Karpas-422 (cell line): ENCODE measurements at places on chromosomes 3 and 15.
A peak's percentile ranks its signal among the peaks of the same experiment; 100 is the strongest.

DNA sequence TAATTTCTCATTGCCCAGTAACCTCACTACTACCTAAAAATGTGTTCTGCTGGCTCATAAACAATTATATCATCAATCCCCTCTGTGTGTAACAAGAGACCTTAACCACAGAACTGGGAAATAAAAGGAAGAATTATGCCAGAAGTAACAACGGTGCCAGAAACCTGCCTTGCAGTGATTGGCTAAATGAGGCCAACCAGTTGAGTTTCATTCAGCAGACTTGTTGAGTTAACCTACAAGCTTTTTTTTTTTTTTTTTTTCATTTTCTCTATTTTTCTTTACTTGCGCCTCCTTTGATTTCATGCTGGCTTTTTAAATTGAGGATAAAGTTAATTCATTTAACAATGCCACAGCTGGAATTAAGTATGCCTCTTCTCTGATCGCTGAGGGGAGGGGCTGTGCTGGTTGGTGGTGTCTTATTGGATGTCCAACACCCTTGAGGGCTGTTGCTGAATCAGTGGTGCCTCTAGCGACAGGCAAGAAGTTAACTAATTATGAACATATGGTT is 30.0 kb upstream of the GMNC start:
- DNase-seq, result no peak

DNA sequence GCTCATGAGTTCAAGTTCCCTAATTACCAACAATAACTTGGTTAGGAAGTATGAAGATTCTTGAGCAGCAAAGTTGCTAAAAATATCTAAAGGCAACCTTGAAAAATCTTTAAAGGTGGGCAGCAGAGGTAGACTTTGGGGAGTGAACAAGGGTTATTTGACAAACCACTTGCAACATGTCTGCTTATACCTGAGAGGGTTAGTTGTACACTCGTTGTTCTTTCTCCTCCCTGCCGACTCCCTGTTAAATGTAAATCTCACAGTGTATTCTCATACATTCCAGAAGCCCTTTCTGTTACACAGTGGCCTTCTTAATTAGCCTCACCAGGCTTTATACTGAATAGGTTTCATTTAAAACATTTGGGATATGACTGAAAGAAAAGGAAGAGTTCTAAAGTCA is 121.7 kb downstream of the ARNT2 start:
- no peak for DNase-seq

DNA sequence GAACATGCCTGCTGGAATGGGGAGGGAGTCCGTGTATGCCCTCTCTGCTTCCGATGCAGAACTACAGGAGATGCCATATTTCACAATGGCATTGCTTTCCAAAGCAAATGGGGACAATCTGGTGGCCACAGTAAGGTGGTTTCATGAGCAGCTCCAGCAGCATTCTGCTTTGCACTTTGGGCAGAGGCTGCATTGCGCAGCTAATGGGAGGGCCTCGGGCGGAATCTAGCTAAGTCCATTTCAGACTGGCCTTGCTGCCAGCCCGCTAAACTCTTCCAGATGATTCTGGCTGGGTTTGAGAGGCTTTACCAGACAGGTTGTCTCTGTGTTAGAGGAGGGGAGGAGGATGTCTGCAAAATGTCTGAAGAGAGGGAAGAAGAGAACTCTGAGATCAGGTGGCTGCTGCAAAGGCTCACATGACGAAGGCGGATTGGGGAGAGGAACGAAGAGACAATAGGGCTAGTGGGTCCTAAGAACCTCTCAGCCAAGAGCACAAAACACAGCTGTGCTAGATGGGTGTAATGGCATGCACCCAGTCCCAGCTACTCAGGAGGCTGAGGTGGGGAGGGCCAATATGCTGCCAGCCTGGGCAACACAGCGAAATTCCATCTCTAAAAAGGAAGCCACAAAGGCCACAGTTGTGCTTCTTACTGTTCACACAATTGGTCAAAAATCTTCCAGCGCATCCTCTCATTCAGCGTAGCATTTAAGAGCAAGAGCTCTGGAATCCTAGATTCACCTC is 63.7 kb downstream of the BDH1 start:
- DNase-seq, result no peak

DNA sequence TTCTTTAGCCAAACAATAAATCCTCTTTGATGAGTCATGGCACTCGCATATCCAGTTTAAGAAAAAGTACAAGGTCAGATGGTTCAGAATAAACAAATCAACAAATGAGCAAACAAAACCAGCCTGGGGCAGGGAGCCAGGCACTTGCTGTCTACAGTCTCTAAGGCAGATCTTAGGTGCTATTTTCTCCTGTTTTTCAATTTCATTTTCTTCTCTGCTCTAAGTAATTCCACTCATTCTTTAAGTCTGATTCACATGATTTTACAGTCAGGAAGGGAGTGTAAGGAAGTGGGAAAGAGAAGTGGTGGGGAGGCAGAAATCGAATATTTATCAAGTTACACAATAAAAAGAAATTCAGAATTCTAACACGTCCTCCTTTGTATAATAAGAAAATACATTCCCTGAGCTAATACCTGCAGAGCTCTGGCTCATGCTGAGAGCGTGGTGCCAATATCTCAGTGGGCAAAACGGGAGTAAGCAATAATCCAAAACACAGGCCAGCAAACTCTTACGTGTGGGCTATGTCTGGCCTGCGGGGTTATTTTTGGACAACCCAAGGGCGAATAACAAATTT is 298.6 kb downstream of the ADAMTS17 start:
- no peak for DNase-seq

DNA sequence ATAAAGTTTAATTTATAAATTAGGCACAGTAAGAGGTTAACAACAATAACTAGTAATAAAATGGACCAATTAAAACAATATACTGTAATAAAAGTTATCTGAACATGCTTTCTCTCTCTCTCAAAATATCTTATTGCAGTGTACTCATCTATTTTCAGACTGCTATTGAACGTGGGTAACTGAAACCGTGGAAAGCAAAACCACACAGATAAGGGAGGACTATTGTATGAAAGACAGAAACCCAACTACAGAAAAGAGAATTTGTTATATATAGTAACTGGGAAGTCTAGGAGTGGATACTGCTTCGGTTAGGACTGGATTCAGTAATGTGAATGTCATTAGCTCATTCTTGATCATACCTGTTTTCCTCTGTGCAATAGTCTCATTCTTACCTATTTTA is 119.3 kb upstream of the DAZL start:
- no peak for DNase-seq

DNA sequence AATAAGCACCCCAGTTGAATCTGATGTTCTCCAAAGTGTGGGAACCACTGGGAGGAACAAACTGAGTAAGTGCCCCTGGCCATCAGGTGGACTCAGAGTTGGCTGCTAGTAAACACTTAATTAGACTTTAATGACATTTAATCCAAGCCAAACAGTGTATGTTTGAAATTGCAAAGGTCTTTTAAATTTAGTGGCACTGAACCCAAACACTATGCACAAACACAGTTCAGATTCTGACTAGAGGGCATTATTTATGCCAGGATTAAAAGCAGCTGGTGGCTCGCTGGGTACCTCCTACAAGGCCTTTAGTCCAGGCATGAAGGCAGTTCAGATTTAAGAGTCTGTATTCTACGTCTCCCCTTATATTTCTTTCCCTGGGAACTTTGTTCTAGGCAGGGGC is 264.8 kb downstream of the CLSTN2 start:
- no peak for DNase-seq

DNA sequence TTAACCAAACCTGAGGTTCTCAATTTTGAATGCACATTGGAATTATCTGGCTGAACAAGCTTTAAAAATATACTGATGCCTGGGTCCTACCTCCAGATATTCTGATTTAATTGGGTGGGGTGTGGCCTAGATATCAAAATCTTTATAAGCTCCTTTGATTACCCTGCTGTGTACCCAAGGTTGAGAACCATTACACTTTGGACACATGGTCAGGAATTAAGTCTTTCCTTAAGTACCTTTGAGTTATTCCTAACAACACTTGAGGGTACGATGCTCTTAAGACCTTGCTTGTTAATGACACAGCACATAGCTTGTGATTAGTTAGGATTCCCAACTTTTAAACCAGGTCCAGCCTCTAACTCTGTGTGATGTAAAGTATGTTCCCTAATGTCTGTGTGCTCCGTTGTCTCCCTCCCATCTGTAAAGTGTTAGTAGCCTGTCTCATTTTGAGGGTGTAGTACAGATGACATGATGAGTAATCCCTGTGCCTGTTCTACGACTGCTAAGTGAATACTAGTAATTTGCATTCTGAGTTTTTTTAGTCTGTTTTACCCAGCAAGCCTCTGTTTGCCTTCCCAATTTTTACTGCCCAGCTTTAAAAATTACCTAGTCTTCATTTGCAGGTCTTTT is 154.9 kb downstream of the KLHL25 start:
- DNase-seq, result peak; percentile 64

- DNase-seq, result no peak
These were observed 78.3 kb upstream of the SEMA6D start for GRCh38 chr15:47639042-47639441.

DNA sequence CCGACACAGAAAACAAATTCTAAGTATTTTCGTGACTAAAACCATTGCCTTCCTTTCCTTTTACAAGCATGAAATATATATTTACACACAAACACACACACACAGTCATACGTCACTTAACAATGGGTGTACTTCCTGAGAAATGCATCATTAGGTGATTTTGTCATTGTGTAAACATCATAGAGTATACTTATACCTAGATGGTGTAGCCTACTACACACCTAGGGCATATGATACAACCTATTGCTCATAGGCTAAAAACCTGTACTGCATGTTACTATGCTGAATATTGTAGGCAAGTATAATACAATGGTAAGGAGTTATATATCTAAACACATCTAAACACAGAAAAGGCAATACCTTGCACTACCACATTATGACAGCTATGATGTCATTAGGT is 28.6 kb downstream of the COL6A5 start:
- DNase-seq, result no peak

GRCh38 chr3:62567097-62568021 is 194.0 kb upstream of the FEZF2 start:
- no peak for DNase-seq

- no peak for DNase-seq
These were observed 28.4 kb upstream of the AKAP13 start for GRCh38 chr15:85351965-85352364.

- DNase-seq, result no peak
These were observed 52.1 kb downstream of the LRTM1 start for GRCh38 chr3:54875596-54876268.

GRCh38 chr3:130539005-130539404 is 22.0 kb downstream of the COL6A6 start:
- peak; percentile 87 for DNase-seq

DNA sequence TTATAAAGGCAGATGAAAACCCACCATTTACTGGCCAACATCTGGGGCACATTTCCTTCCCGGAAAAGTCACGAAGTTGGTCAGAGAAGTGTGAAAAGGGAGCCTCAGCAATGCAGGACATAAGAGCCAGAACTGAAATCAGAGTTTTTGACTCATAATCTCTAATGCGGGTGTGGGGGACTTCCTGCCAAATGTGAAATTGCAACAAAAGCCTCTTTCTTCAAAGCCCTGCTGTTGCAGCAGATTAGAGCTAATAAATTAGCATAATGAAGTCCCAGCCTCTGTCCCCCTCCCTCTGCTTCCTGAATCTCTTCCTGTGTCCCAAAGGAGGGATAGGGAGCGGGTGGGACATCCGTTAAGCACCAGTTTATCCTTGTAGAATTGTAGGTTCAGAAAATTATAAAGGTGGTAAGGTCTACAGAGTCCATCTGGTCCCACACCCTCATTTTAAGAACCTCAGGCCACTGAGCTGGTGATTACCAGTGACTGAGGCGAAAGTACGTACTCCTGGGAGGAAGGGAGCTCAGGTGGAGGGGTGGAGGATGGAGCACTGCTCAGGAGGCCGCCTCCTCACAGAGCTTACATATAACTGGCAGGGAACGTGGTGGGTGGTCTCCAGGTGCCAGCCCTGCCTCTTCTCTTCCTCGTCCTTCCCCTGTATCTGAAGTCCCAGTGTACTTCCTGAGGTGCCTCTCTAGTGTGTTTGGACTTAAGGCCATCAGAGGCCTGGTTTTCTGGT is 35.0 kb downstream of the ST6GAL1 start:
- DNase-seq, result no peak

GRCh38 chr15:40277471-40277870 is 5.4 kb downstream of the ANKRD63 start:
- DNase-seq, result peak; percentile 80

DNA sequence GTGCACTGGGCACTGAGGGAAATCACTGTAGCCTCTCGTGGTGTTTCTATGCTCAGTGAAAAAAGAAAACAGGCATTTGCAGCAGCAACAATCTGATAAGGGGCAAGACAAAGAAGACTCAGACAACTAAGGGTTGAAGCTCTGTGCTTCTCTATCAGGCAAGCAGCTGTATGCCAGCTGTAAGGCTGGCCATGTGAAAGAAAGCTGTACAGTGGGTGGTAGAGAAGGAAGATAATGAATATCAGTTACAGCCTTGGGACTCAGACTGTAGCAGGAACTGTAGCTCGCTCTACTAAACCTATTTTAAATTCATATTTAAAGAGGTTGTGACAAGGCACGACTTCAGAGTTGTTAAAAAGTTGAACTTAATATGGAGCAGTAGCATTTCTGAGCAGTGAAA is 76.3 kb downstream of the VGLL3 start:
- no peak for DNase-seq

GRCh38 chr15:52164631-52165265 is 26.4 kb downstream of the GNB5 start:
- peak; percentile 75 for DNase-seq

- DNase-seq, result peak; percentile 84
These were observed 117.5 kb downstream of the EDEM1 start for GRCh38 chr3:5304789-5305683.

- no peak for DNase-seq
These were observed 107.1 kb downstream of the SRGAP3 start for GRCh38 chr3:9142362-9142761.
